ENCODE measurements at places on chromosomes 5 and 9. TPM values are rescaled to one million over a fixed set of nuclear protein-coding genes. Genes with fewer than 3 reads are reported as not detected.

TAF11L4 gene
- total RNA-seq, result not detected

PLPP7 gene
- 8.0 TPM for total RNA-seq

GRXCR2 gene
- not detected for total RNA-seq

DMRT1 gene
- not detected for total RNA-seq

ECM2 gene
- not detected for total RNA-seq

GMCL2 gene
- not detected for total RNA-seq

OBP2B gene
- not detected for total RNA-seq

NAIF1 gene
- 13.5 TPM for total RNA-seq

FBXO4 gene
- 18.6 TPM for total RNA-seq

SLCO6A1 gene
- not detected for total RNA-seq

SPATA24 gene
- 6.9 TPM for total RNA-seq

GNA14 gene
- 0.10 TPM for total RNA-seq
